ENCODE measurements at places on chromosomes 3 and 15. TPM values are rescaled to one million over a fixed set of nuclear protein-coding genes. Genes with fewer than 3 reads are reported as not detected.

Gene SOX14
- total RNA-seq = not detected

DNA sequence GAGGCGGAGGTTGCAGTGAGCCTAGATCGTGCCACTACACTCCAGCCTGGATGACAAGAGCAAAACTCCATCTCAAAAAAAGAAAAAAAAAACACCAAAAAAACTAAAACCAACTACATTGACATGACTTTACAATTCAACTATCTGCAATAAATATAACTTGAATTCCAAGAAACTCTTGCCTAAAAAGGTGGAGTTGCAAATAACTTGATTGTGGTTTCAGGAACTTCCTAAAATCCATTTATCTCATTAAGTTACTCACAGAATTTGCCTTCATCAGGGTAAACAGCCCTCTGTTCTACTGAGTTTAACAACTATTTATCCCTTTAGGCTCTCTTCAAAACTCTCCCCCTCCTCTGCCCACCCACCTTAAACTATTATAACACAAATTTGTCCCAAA is 2.7 kb upstream of the MAPK6 start:
- no peak for DNase-seq

GRCh38 chr3:30098243-30098642 is 508.2 kb upstream of the TGFBR2 start:
- no peak for DNase-seq

DNA sequence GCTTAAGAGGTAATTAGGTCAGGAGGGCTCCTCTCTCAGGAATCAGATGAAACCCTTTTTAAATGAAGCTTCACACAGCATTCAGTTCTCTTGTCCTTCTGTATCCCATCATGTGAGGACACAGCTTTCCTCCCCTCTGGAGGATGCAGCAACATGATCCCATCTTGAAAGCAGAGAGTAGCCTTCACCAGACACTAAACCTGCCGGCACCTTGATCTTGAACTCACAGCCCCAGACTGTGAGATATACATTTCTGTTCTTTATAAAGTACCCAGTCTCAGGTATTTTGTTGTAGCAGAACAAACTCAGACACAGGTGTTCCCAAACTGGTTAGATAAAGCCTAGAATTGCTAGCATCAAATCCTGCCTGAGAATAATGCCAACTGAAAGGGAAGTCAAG is 83.7 kb upstream of the PRICKLE2 start:
- DNase-seq = no peak

Data from Right ventricle myocardium inferior (tissue), 1 donor.